NCI-H187 (cell line): ENCODE measurements at places on chromosomes 5 and 9.

GRCh38 chr5:83265318-83265717 lies 188.0 kb downstream of the XRCC4 start:
- peak; percentile 13 for DNase-seq

GRCh38 chr5:165277661-165278060 lies 1772.2 kb downstream of the MAT2B start:
- no peak for DNase-seq

GRCh38 chr5:96761618-96762017 lies 46.1 kb downstream of the ERAP1 start:
- no peak for DNase-seq

GRCh38 chr9:15735083-15735857 lies 182.4 kb downstream of the CCDC171 start:
- no peak for DNase-seq

GRCh38 chr5:157729858-157730257 lies 1.4 kb upstream of the THG1L start:
- DNase-seq, result no peak
